Psoas muscle (tissue), 8 donors: ENCODE measurements at places on chromosomes 5 and 9. TPM values are rescaled to one million over a fixed set of nuclear protein-coding genes. Genes with fewer than 3 reads are reported as not detected.
A peak's percentile ranks its signal among the peaks of the same experiment; 100 is the strongest.

DNA sequence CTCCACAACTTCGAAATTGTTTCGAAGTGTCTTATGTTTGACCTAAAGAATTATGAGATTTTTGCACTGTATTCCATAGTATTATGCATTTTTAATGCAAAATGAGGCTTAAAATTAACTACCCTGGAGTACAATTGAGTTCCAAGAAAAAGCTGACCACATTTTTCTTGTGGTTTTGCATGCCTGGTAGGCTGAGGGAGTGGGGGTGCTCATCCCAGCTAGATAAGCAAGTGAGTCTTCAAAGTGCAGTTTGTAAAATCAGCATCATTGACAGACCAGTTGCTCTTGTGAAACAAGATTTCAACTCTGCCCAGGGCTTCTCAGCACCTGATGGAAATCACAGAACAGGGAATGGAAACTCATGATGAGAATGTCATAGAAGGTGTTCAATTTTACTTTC is 17.0 kb upstream of the NDUFS4 start:
- no peak for DNase-seq

DNA sequence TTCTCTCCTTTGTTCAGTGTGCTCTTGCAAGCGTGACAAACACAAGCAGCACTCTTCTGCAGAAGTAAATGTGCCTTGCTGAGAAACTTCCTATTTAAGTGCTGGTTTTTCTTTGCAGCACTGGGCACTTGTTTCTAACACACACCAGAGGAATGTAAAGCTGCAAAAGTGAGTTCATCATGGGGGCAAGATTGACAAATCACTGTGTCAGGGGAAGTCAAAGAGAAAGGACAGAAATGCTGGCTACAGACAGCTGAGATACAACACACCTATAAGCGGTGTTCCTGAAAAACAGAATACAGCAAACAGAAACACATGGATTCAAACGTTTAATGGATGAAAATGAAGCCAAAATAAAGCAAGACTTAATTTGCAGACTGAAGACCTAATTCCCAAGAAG is 19.6 kb downstream of the ROR2 start:
- no peak for DNase-seq

DNA sequence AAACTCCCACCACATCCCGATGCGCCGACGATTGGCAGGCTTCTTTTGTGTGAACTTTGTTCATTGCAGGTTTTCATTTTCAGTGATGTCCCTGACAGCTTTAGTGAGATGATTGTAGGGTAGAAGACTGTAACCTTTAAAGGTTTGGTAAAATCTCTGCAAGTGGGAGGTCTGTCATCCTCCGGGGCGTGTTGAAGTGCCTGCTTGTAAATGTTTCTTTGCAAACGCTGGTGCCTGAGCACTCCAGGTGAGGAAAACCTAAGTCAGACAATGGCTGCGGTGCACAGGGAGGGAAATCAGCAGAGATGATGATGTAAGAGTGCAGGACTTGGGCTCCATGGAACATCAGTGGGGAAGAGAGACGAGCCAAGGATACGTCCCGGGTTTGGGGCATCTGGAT is 228.1 kb downstream of the DRD1 start:
- DNase-seq, result no peak

DNA sequence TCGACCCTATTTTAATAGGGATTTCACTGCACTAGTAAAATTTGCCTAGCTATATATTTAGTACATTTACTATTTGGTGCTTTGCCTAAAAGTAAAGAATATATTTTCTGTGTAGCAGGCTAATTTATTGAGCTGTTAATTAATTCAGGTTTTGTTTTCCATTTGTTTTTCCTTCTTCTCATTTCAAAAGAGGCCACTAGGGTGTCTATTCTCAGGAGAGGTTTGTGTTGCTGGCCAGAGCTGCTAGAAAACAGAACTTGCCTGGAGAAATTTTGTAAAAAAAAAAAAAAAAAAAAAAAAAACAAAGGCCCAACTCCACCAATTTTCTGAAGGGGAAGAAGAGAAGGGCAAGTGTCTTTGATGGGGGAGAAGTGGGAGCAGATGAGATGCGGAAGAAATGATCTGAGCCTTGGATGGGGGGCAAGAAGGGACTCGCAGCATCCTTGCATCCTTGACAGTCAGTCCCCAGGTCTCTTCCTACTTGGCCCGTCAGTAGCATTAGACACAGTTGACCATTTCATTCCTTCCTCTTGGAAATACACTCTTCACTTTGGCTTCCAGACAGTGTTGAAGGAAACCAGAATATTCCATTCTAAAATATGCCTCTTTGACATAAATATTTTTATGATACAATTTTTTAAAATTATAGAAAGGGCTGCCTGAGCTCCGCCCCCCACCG is 318.5 kb downstream of the TRPM3 start:
- DNase-seq, result no peak

GRCh38 chr9:99073985-99074901 is 30.7 kb upstream of the TGFBR1 start:
- DNase-seq, result no peak

GRCh38 chr9:124011460-124012301 is at the start of gene LHX2:
Gene LHX2, plus strand, starts transcription at chr9:124011768. Its CDS starts 581 bp downstream, at chr9:124012349.
- DNase-seq, result peak; percentile 51

DNA sequence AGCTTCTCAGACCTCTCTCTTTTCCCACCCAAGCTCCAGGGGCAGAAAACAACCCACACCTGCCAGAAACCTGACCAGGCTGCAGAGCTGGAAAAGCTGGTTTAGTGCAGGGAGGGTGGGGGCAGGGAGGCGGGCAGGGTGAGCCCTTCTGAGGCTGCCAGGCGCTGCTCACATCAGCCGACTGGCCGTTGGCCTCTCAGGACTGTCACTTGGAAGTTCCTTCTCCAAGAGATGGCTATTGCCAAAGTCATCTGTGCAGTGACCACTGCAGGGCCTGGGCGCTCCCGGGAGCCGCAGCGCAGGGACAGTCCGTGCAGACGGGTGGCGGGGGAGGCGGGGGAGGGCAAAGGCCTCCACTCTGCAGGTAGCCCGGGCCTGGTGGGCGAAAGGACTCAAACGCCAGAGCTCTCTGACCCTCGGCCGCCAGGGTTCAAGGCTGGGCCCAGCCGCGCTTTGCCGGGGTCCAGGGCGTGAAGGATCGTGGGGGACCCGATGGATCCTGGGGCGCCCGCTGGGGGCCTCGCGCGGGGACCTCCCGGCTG is 205.0 kb upstream of the IER5L start:
- DNase-seq, result peak; percentile 63

- no peak for DNase-seq
Measured at GRCh38 chr5:73067213-73067612, 53.2 kb upstream of the TMEM171 start.

- no peak for DNase-seq
Measured at GRCh38 chr9:115969096-115969495, 184.5 kb upstream of the PAPPA start.

Gene SPATA31D4
- not detected for total RNA-seq

Gene IFT74
- total RNA-seq, result 7.7 TPM

Gene HEMGN
- total RNA-seq, result not detected

Gene PRDM12
- not detected for total RNA-seq

Gene SERINC5
- 4.8 TPM for total RNA-seq

Gene GMCL2
- not detected for total RNA-seq

Gene SLC22A4
- 2.8 TPM for total RNA-seq
